ENCODE measurements at places on chromosomes 2 and 18.
A peak's percentile ranks its signal among the peaks of the same experiment; 100 is the strongest.

GRCh38 chr2:8402222-8402621 is 279.6 kb upstream of the ID2 start:
- DNase-seq = no peak

GRCh38 chr2:213288913-213289700 is 4.8 kb downstream of the SPAG16 start:
- DNase-seq = peak; percentile 21

DNA sequence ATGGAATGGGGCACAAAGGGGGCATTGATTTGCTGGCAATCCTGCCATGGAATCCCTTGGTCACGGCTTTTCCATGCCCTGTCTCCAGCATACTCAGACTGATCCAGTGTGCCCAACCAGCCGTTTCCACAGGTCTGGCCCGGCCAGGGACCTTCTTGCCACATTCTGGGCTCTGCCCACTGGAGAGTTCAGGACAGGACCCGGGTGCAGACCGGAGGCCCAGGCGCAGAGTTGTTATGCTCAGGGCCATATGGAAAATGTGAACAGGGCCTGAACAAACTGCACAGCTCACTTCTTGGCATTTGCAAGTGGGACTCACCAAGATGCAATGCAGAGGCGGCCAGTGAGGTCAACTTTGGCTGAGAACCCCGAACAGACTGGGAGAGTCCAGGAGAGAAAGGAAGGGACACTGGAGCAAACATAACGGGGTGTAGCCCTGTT is 15.6 kb upstream of the ASAP2 start:
- peak; percentile 99 for DNase-seq

DNA sequence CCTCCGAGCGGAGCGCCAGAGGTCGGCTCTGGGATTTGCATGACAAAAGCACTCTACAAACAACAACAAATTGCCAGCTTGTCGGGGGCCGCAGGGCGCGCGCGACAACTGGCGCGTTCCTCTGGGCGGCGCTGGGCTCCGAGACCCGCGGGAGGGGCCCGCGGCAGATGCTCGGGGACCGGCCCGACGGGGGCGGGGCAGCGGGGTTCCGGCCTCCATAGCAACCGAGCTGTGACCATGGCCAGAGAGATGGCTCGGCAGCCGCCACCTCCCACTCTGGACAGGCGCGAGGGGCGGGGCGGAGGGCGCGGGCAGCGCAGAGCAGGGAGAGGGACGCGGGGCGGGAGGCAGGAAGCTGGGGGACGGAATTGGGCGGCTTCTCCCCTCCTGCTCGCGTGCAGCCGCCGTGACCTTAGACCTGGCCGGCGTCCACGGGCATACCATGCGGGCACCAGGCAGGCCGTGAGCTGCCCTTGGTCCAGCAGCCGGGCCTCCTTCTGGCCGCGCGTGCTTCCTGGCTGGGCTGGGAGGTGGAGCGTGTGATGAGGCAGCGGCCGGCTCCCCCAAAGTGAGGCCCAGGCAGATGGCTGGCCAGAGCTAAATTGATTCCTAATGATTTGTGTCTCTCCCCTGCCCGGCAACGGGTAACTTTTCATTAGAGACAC is 171.5 kb downstream of the CELF4 start:
- DNase-seq = peak; percentile 91

DNA sequence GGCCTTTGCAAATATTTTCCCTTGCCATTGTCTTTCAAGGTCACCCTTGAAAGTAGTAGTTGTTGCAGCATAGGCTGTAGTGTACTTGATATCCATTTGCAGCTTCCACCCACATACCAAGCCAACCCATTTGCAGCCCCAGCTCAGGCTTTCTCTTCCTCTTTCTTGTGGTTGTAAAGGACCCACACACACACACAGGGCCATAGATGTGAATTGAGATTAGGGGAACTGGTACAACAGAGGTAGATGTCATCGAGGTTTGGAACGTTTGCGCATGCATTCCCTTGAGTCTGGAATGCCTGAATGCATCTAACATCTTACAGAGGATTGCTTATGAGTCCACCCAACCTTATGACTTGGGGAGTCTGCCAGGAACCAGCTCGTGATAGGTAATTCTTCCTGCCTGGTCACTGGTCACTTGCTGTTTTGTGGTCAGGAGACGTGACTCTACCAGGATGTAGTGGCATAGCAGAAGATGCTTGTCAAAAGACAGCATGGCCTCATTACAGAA is 91.9 kb downstream of the MRPS9 start:
- no peak for DNase-seq

DNA sequence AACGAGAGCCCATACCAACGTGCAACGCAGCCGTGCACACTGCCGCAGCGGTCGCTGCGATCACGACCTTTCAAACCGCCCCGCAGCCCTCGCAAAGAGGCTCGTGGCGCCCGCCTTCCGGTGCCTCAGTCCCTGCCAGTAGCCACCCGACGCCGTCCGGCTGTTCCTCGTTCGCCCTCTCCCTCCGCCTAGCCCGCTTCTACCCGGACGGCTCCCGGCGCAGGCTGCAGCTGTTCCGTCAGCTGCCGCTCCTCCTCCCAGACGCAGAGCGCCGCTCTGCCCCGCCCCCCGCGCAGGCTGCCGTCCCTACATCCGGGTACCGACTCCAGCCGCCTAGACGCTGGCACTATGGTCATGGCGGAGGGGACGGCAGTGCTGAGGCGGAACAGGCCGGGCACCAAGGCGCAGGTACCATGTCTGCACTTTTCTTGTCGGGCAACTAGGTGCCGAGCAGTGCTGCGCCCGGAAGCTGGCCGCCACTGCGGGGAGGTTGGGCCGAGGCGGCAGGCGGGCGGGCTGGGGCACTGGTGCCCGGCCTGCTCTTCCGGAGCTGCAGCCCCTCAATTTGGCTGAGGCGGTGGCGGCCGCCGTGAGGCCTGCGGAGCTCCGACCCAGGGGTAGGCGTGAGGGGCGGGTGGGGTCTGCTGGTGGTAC is at the start of gene MOB4:
Gene MOB4, plus strand, starts transcription at position 328 of the 654 bp plus-strand sequence. Its CDS starts 21 bp downstream, at position 349.
- DNase-seq = peak; percentile 97

- peak; percentile 87 for DNase-seq
Measured at GRCh38 chr2:206971805-206972204, 32.5 kb downstream of the CPO start.

GRCh38 chr2:128685841-128686496 is 367.3 kb upstream of the HS6ST1 start:
- DNase-seq = no peak

DNA sequence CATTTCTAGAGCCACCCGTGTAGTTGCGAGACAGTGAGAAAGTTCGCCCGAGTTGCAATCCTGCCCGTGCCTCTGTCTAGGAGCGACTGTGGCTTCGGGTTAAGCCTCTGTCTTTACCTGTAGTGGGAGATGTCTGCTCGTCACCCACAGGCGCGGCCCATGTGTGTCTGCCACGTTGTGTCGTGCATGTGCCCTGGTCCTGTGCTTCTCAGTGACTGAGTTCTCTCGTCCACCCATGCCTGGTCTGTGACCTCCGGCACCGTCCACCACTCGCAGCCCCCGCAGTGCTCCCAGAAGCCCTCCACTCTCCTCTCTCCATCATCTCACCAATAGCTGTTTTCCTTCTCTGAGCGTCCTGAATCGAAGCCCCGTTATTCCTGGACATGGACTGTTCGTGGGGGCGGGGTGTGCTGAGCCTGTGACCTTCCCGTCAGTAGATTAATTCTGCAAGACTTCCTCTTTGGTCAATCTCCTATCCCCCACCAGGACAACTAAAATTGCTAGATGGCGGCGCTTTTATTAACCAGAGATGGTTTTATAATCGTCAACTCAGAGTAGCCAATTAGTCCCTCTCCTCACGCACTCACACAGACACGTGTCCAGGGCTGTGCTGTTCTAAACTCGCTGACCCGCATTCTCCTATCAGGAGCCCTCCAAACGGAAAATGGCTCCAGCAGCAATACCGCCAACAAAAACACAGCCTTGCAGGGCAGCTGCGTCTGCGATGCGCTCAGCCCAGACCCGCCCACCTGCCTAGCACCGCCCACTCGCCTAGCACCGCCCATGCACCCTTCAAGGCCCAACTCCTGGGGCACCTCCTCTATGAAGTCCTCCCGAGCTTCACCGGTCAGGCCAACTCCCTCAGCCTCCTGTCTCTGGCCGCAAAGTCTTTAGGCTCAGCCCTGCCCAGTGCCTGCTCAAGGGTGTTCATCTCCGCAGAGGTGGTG is 119.4 kb downstream of the TWIST2 start:
- DNase-seq = no peak

- no peak for DNase-seq
Measured at GRCh38 chr2:143823876-143824275, 694.7 kb downstream of the ARHGAP15 start.

GRCh38 chr2:21277068-21278056 is 153.6 kb downstream of the TDRD15 start:
- DNase-seq = no peak

DNA sequence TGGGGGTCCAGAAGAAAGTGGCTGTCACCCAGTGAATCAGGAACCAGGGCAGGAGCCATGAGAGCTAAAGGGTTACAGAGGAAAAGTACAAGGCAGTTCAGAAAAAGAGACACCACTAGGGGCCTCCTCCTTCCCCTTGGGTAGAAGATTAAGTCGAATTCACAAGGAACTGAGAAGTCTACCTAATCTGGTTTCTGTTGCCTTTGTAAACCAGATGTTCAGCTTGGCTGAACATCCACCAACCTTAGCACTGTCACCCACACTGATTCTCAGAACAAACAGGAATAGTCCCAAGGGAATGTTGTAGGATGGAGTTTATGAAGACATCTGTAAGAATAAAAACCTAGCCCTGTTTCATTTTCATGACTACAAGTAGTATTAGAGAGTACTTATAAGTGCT is 90.4 kb upstream of the NOSTRIN start:
- no peak for DNase-seq
